HT1080 (cell line): ENCODE measurements at places on chromosomes 1 and 21. TPM values are rescaled to one million over a fixed set of nuclear protein-coding genes. Genes with fewer than 3 reads are reported as not detected.

TEDDM1 gene
- total RNA-seq, result not detected in 2 replicates

DOP1B gene
- total RNA-seq, result 4.7 and 7.8 TPM in 2 replicates

ACTL8 gene
- 31.1 and 32.7 TPM in 2 replicates for total RNA-seq

GJC2 gene
- 0.10 and 0.31 TPM in 2 replicates for total RNA-seq

KRTAP11-1 gene
- total RNA-seq, result not detected in 2 replicates

COL8A2 gene
- 1.2 and 1.5 TPM in 2 replicates for total RNA-seq

FAM151A gene
- total RNA-seq, result not detected in 2 replicates

PATJ gene
- total RNA-seq, result 1.1 and 1.5 TPM in 2 replicates

CD1B gene
- total RNA-seq, result not detected in 2 replicates

NPHS2 gene
- not detected in 2 replicates for total RNA-seq

GJB3 gene
- total RNA-seq, result not detected in 2 replicates
